Smooth muscle cell of the pulmonary artery (primary cell): ENCODE measurements at places on chromosomes 16 and 17. TPM values are rescaled to one million over a fixed set of nuclear protein-coding genes. Genes with fewer than 3 reads are reported as not detected.

Gene NPLOC4
- 91.2 and 127 TPM in 2 replicates for total RNA-seq

Gene MYH11
- total RNA-seq: 0.59 and 1.2 TPM in 2 replicates

Gene PRSS36
- 0.59 and 0.73 TPM in 2 replicates for total RNA-seq

Gene VMO1
- 0.33 TPM in 2 replicates for total RNA-seq

Gene HIC1
- 28.5 and 38.2 TPM in 2 replicates for total RNA-seq

Gene BEAN1
- total RNA-seq: 0.07 and 0.13 TPM in 2 replicates

Gene AANAT
- total RNA-seq: not detected in 2 replicates

Gene HOXB5
- 0.20 and 0.50 TPM in 2 replicates for total RNA-seq

Gene PRSS33
- not detected in 2 replicates for total RNA-seq

Gene ZNF624
- total RNA-seq: 4.4 and 5.2 TPM in 2 replicates

Gene IQCK
- 4.6 and 4.8 TPM in 2 replicates for total RNA-seq

Gene KRTAP4-3
- not detected in 2 replicates for total RNA-seq

Gene CPHXL2
- not detected in 2 replicates for total RNA-seq

Gene ARHGDIG
- total RNA-seq: 1.1 and 1.4 TPM in 2 replicates

Gene TBCD
- 42.7 and 51.1 TPM in 2 replicates for total RNA-seq

Gene CCL15
- not detected in 2 replicates for total RNA-seq

Gene PRAC1
- not detected in 2 replicates for total RNA-seq

Gene EXOC7
- total RNA-seq: 92.7 and 110 TPM in 2 replicates

Gene TLCD3B
- total RNA-seq: 0.10 and 0.26 TPM in 2 replicates

Gene P3H4
- total RNA-seq: 123 and 132 TPM in 2 replicates

Gene C1QTNF8
- 0.13 TPM in 1 of 2 replicates, not detected in the other for total RNA-seq

Gene KRT33A
- total RNA-seq: not detected in 2 replicates

Gene ASPA
- 0.07 and 1.2 TPM in 2 replicates for total RNA-seq

Gene ZSCAN10
- not detected in 2 replicates for total RNA-seq

Gene PLCG2
- total RNA-seq: 0.07 and 1.2 TPM in 2 replicates

Gene NOTUM
- total RNA-seq: 0.13 TPM in 1 of 2 replicates, not detected in the other

Gene MGAT5B
- total RNA-seq: 0.10 and 0.33 TPM in 2 replicates

Gene HCFC1R1
- 33.4 and 46.1 TPM in 2 replicates for total RNA-seq

Gene MRPL27
- total RNA-seq: 27.3 and 30.0 TPM in 2 replicates

Gene NPIPB8
- total RNA-seq: 0.13 and 0.52 TPM in 2 replicates

Gene ANKRD40CL
- not detected in 2 replicates for total RNA-seq

Gene C16orf54
- total RNA-seq: not detected in 2 replicates

Gene IGF2BP1
- total RNA-seq: 3.4 and 4.3 TPM in 2 replicates

Gene SLX1B
- 3.1 and 8.9 TPM in 2 replicates for total RNA-seq

Gene CCL23
- total RNA-seq: not detected in 2 replicates

Gene NXPH3
- total RNA-seq: 2.4 and 2.9 TPM in 2 replicates

Gene SLC47A1
- 3.5 and 4.9 TPM in 2 replicates for total RNA-seq

Gene TBX6
- total RNA-seq: 0.13 and 0.20 TPM in 2 replicates

Gene RCVRN
- total RNA-seq: 0.07 TPM in 1 of 2 replicates, not detected in the other

Gene TNP2
- not detected in 2 replicates for total RNA-seq

Gene ZNF629
- total RNA-seq: 9.8 and 11.0 TPM in 2 replicates

Gene NPW
- 0.85 and 1.0 TPM in 2 replicates for total RNA-seq

Gene TBC1D3
- not detected in 2 replicates for total RNA-seq

Gene LGALS9B
- not detected in 2 replicates for total RNA-seq

Gene PPP1R27
- total RNA-seq: not detected in 2 replicates

Gene KRT39
- not detected in 2 replicates for total RNA-seq

Gene ZNF276
- total RNA-seq: 9.4 and 19.6 TPM in 2 replicates

Gene CDK3
- total RNA-seq: 2.3 and 3.4 TPM in 2 replicates

Gene TMEM97
- 7.8 TPM in 2 replicates for total RNA-seq
